ENCODE measurements at places on chromosomes 2 and 18.

GRCh38 chr2:54641988-54642387, 81.5 kb upstream of the EML6 start:
- DNase-seq: no peak

- no peak for DNase-seq
Observed at GRCh38 chr18:45084206-45084605, 403.5 kb downstream of the SETBP1 start.

DNA sequence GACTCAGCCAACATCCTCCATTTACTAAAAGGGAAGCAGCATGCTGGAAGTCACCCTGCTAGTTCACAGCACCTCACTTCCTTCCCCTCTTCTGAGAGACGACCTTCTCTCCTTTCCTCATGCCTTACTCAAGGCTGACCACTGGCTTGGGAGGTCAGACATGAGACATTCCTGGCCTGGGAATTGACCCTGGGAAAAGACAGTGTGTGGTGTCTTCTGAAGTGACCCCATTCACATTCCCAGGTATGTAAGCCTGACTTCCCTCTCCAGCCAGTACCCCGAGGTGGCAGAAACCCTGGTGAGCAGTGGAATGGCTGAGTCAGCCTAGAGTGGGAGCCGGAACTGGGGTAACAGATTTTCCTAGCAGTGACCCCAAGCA, 92.4 kb downstream of the PLB1 start:
- DNase-seq: no peak

- DNase-seq: no peak
Observed at GRCh38 chr18:73908323-73908722, 239.3 kb downstream of the FBXO15 start.

GRCh38 chr2:225173909-225174308, 131.6 kb upstream of the DOCK10 start:
- no peak for DNase-seq

- DNase-seq: no peak
Observed at GRCh38 chr2:197423307-197423706, 11.5 kb downstream of the SF3B1 start.

DNA sequence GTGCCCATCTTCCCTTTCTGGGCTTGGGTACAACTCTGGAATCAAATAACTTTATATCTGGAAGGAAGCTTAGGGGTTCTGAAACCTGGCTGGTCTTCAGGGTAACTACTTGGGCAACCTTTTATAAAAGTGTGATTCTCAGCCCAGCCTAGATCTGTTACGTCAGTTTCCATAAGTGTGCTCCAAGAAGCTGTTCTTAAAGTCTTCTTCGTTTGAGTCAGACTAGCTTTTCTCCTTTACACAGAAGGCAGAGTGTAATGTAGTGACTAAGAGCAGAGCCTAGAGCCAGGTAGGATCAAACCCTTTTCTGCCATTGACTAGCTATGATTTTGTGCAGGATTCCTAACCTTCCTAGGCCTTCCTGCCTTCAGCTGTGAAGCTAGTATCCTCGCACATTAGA, 5.8 kb downstream of the ITGA6 start:
- no peak for DNase-seq

- DNase-seq: no peak
Observed at GRCh38 chr2:53220969-53221368, 546.6 kb upstream of the CHAC2 start.

DNA sequence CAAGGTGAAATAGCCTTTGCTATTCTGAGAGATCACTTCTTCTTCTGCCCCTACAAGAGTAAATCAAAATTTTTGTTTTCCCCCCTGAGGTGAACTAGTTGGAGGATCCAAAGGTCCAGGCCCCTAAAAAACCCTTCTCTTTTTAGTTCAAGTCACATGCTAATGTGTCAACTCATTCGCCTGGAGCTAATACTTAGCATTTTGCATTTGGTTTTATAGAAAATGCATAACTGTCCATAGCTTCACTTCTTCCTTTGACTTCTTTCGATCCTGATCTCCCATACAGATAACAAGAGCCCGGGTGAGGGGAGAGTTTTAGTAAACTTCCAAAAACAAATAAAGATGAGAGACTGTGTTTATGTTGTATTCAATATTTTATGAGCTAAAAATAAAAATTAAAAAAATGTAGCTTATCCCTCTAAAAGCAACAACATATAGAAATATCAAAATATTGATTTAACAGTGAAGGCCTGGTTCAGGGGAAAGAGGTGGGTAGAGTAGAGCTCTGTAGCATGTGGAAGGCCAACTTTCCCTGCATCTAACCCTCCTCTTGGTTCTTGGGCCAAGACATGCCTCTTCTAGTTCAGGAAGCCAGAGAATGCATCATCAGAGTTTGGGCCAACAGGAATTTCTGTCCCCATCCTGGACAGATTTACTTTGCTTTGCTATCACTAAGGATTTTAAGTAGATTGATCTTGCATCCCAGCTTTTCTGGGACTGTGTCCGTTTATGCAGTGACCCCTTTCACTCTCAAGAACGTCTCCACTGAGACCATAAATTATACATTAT, 333.8 kb downstream of the ALK start:
- no peak for DNase-seq

DNA sequence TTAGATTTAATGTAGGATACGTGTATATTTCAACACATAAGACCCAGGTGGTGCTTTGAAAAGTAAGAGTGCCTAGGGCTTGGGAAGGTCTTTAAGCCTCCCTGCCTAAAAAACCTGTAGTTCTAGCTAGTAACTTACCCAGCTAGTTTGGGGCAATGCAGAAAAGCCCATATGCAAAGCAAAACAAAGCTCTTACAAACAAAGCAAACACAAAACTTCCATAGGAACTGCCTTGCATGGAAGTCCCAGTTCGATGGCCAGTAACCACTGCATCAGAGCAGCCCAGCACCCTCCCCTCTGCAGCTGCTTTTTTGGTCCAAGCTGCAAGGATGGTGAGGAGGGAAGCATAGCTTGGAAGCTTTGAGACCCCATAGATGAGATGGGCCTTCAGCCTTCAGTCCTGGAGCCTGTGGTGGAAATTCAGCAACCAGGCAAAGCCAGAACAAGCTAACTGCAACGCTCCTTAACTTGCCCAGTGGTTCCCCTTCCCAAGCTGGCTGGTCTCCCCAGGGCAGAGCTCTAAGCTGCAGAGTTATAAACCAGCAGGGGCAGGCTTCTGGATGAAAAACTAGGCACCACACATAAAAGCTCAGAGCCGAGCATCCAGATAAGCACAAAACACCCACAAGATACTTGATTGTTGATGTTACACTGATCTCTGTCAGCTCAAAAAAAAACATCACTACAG, 16.2 kb downstream of the C2orf76 start:
- DNase-seq: no peak

GRCh38 chr2:159265171-159265576, 21.3 kb downstream of the WDSUB1 start:
- no peak for DNase-seq

DNA sequence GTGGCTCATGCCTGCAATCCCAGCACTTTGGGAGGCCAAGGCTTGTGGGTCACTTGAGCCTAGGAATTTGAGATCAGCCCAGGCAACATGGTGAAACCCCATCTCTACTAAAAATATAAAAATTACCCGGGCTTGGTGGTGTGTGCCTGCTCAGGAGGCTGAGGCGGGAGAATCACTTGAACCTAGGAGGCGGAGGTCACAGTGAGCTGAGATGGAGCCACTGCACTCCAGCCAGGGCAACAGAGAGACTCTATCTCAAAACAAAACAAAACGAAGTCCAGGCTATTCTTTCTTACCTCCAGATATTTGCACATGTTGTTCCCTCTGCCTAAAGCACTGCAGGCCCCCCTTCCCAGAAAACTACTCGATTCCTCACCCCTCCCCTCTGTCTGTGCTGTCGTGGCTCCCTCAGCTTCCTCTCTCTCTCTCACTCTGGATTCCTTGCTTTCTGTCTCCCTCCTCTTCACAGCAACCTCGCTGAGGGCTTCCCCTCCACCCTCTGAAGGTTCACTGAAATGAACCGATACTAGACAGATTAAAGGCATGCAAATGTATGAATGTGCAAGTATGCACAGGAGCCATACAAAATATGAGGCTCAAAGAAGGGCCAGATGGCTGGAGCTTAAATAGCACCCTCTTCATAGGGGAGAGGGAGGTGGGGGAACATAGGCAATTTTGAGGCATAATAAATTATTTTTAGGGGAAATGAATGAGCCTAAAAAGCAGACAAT, 18.5 kb downstream of the TMEM177 start:
- DNase-seq: no peak

DNA sequence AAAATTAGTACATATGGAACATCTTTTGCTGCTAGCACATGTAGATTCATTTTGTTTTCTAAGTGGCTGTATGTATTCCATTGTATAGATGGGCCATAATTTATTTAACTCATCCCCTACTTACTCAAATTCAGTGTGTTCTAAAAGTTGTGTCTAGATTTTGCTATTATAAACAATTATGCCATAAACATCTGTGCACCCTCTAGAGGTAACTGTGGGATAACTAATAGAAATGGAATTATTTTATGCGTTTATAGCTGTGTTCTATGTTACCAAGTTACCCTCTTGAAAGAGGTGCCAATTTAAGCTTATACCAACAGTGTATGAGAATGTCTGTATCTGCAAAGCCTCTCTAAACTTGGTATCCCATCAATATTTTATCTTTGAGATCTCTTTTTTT, 100.4 kb downstream of the MMADHC start:
- no peak for DNase-seq

DNA sequence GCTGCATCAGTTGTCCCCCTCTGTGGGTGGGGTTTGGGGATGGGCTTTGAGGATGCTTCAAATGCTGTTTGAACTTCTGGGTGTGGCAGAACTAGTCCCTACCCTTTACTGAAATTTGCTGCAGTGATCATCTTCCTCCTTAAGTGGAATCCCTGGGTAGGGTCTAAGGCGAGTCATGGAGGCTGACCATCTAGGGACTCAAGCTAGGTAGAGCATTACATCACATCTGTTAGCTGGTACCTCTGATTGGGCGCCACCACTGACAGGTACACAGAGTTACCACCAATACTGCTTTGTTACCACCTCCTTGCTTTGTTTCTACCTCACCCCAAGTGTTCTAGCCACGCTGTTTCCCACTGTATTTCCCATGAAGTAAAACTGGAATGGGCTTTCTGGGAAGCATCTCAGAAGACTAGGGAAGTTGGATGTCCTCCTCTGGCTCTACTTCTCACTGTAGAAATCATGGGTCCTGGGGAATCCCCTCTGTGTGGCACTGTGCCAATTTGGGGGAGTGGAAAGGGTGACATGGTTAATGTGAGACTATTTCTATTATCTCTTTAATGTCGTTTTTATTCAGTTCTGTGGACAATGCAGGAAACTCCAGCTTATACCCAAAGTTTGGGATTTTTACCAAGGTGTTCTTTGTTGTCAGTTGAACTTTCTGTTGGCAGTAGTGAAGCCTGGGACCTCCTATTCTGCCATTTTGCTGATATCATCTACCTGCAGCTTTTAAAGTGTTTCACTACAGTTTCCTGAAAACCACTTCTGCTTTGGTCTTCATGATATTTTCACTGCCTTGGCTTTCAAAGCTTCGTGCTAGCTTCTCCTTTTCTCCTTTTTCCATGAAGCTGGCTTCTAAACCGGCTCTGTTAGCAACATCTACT, 14.5 kb upstream of the SULT1C4 start:
- DNase-seq: no peak
